ENCODE measurements at places on chromosomes 4 and X.

DNA sequence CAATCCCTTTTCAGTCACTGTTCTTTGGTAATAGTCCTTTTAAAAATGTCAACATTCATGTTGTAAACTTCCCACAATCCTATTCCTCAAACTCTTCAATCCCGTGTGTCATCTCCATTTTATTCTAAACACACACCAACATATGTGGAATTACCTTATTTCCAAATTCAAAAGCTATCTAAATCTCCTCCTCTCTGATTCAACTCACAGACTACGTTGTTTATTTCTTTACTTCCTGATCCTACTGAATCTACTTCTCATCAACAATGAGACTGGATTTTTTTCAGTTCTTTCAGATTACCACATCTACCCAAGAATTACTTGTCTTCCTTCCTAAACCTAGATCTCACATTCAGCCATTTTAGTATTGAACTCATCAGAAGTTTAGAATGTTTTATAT, 188.2 kb downstream of the GABRB1 start:
- no peak for DNase-seq

DNA sequence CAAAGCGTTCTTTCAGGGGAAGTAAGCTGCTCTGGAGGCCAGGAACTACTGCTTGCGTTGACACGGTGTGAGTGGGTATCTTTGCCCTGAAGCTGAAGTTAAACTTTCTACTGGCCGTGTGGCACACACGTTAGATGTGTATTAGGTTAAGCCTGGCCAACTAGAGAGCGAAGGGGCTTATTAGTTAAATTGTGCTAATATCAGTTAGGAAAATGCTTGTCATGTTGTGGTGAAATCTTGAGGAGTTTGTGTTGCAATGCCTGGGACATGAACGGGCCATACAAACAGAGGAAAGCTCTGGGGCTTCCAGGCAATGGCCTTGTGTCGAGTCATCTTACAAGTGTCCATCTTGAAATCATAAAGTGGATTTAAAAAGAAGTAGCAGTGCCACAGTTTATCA, 62.6 kb downstream of the NSUN7 start:
- peak; percentile 9 for DNase-seq

DNA sequence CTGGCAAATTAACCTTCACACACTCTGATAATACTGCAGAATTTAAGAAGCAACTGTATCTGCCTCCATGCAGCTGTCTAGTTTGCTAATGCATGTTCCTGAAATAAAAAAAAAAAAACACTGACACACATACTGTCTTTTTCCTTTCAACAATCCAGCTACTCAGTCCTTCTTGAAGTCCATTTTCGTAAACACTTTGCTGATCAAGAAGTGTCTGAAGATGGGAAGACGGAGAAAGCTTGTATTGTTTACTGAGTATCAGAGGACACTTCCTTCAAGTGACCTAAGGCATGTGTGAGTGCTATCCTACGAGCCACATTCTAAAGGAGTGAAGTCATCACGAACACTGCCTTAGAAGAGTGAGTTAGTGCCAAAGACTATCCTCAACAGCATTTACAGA, 82.6 kb downstream of the LUZP4 start:
- peak; percentile 74 for DNase-seq

DNA sequence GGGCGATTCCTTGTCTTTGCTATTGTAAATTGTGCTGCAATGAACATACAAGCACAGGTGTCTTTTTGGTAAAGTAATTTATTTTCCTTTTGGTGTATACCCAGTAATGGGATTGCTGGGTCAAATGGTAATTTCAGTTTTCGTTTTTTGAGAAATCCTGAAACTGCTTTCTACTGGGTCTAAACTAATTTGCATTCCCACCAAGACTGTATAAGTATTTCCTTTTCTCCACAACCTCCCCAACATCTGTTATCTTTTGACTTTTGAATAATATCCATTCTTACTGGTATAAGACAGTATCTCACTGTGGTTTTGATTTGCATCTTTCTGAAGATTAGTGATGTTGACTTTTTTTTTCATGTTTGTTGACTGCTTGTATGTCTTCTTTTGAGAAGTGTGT, 2506.0 kb downstream of the PCDH7 start:
- DNase-seq: no peak

DNA sequence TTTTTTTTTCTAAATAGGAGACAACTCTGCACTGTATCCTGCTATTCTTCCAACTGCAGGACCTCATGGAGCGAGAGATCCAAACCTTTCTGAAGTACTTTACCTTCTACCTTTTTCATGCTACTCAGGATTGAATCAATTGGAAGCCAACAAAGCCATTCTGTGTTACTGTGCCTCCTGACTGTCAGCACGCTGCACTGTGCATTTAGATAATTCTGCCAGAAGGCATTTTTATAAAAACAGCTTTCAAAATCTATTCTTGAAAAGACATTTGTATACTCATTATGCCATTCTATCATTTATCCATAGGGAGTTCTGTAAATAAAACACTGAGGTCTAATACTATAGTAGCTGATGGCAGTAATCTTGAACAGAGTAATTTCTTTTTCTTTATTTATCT, 142.8 kb downstream of the SLIT2 start:
- DNase-seq: no peak

GRCh38 chrX:31423609-31424189, 351.9 kb upstream of the FTHL17 start:
- peak; percentile 49 for DNase-seq
